ENCODE measurements at places on chromosomes 16 and 17. TPM values are rescaled to one million over a fixed set of nuclear protein-coding genes. Genes with fewer than 3 reads are reported as not detected.

NXPH3 gene
- not detected for total RNA-seq

WRAP53 gene
- 28.0 TPM for total RNA-seq

SMARCD2 gene
- 151 TPM for total RNA-seq

SSTR5 gene
- not detected for total RNA-seq

KCTD11 gene
- total RNA-seq: 6.1 TPM

PRKCA gene
- total RNA-seq: 63.1 TPM

ATXN2L gene
- 295 TPM for total RNA-seq

C1QTNF8 gene
- total RNA-seq: not detected

RASL10B gene
- total RNA-seq: not detected

RGS9 gene
- total RNA-seq: 4.7 TPM

SYT17 gene
- total RNA-seq: not detected

TNS4 gene
- 5.8 TPM for total RNA-seq

PRR29 gene
- 1.5 TPM for total RNA-seq

ATAD5 gene
- 46.3 TPM for total RNA-seq

CHMP1A gene
- 106 TPM for total RNA-seq

CCL1 gene
- total RNA-seq: 25.6 TPM

PRDM7 gene
- total RNA-seq: not detected

SPNS3 gene
- total RNA-seq: 39.1 TPM

OR1D2 gene
- not detected for total RNA-seq

ADGRG3 gene
- total RNA-seq: not detected

CEP112 gene
- total RNA-seq: 3.1 TPM

PPY gene
- total RNA-seq: not detected

NSMCE1 gene
- total RNA-seq: 94.0 TPM

WNT3 gene
- not detected for total RNA-seq

RSAD1 gene
- total RNA-seq: 33.2 TPM

HOXB2 gene
- 17.2 TPM for total RNA-seq

PIGQ gene
- total RNA-seq: 41.0 TPM

IRF8 gene
- total RNA-seq: 8.4 TPM

KRT23 gene
- not detected for total RNA-seq

CCL14 gene
- total RNA-seq: not detected

PIPOX gene
- 1.6 TPM for total RNA-seq

Measured in activated CD8-positive, alpha-beta memory T cell treated with anti-CD3 and anti-CD28 coated beads, Interleukin-2, amount 10 ng/mL, durations not matched to agents 7 days and 5 days (primary cell).